ENCODE measurements at places on chromosomes 7 and 10.

DNA sequence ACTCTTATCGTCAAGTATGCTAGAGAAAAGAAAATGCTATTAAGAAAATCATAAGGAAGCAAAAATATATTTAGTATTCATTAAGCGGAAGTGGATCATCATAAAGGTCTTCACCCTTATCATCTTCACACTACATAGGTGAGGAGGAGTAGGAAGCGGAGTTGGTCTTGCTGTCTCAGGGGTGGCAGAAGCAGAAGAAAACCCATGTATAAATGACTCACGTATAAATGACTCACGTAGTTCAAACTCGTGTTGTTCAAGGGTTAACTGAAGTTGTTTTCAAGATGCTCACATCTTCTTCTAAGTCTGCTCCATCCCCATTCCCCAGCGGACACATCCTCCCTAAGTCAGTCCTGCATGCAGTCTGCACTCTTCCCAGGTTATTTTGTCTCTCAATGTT lies 72.4 kb downstream of the SFMBT2 start:
- DNase-seq: no peak

- DNase-seq: no peak
These were observed 133.6 kb downstream of the SEMA3C start for GRCh38 chr7:80785276-80785675.

- DNase-seq: peak; percentile 62
These were observed 5.1 kb downstream of the TSPAN14 start for GRCh38 chr10:80459047-80459865.

- no peak for DNase-seq
These were observed 65.9 kb downstream of the AUTS2 start for GRCh38 chr7:69663911-69664832.

- no peak for DNase-seq
These were observed 174.4 kb downstream of the CREB5 start for GRCh38 chr7:28586736-28587135.

DNA sequence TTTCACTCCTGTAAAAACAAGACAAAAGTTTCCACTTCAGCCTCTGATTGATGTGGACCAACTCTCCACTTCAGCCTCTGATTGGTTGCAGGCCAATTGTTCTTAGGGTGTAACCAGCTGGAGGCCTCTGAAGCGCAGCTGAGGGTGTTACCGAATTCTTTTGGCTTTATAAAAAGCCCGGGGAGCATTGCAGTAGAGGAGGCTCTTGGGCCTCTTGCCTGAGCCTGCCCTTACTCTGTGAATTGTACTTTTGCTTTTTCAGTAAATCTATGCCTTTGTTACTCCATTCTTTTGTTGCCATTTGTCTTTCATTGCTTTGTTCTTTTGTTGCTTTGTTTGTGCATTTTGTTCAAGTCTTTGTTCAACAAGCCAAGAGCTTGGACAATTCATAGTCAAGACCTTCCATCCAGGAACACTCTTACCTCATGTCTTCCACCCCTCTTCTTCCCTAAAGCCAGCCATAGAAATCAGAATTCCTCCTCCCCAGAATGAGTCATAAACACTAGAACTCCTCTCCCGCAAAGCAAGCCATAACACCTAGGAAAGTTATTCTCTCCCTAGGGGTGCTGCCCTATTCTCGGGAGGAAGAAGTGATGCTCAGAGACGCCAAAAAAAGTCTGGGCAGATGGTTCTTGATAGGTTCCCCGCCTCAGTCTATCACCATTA lies 53.5 kb upstream of the ARMC3 start:
- DNase-seq: no peak

GRCh38 chr10:100374200-100374655 lies 27.2 kb downstream of the SCD start:
- no peak for DNase-seq

DNA sequence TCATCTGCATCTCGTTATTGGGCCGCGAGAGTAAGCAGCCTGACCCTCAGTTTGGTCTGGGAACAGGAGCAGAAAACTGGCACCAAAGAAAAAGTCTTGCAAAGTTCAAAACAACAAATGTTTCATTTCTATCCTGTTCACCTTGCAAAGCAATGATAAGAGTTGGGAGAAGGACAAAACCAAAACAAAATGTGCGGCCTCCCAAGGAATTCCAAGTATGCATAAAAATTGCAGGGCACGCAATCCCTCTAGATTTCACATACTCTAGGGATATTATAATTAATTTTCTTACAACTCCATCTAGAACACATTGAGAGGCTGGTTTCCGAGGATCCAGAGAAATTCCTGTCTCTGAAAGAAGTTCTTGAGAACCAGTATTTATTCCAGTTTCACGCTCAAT lies 20.1 kb downstream of the CHUK start:
- no peak for DNase-seq

DNA sequence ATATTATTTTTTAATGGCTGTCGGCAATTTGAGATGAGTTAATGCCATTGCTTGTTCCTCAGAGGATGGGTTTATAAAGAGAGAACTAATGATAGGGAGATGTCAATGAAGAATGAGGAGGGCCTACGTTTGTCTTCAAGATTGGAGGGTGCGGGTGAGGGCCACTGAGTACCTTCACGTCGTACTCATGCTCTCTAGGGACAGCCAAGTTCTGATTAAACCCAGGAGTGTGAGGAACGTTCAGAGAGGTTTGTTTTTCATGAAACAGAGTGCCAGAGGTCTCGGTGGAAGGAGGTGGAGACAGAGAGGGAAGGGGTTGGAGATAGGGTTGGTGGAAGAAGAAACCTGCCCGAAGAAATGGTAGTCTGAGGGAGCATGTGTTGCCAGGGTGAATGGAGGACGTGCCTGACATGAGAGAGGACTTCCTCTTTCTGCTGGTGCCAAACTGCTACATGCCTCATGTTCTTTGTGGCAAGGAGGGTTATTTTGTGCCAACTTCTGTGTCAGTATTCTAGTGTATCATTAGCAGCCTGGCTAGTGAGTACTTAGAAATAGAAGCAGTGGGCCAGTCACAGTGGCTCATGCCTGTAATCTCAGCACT lies 8.9 kb downstream of the DHTKD1 start:
- no peak for DNase-seq

All from stimulated activated naive CD4-positive, alpha-beta T cell (primary cell).